Activated CD4-positive, alpha-beta T cell treated with anti-CD3 and anti-CD28 coated beads for 24 hours (primary cell): ENCODE measurements at places on chromosomes 3 and 15.

DNA sequence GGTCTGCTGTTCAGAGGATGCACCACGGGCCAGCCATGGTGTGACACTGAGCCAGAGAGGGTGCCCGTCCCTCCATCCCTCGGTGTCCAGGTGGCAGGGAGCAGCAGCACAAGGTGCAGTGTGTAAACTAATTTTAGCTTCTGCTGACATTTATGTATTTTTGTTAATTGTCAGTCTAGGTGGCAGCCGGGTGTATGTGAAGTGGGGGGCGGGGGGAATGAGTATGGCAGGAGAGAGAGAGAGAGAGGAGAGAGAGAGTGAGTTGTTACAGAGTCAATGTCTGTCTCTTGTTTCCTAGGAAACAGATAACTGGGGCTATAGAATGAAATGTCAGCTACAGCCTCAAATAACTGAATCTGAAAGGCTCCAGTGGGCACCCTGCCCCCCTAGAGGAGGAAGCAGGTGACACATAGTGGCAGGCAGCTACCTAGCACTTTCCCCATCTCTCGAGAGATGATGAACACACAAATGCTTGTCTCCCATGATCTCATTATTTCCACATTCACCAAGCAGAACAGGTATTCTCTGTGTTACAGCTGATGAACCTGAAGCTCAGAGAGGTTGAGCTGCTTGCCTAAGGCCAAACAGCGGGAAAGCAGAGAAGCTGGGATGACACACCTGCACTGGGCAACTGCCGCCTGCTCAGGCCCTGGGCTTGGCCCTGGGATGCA lies 24.7 kb downstream of the RASGRF1 start:
- DNase-seq: no peak

DNA sequence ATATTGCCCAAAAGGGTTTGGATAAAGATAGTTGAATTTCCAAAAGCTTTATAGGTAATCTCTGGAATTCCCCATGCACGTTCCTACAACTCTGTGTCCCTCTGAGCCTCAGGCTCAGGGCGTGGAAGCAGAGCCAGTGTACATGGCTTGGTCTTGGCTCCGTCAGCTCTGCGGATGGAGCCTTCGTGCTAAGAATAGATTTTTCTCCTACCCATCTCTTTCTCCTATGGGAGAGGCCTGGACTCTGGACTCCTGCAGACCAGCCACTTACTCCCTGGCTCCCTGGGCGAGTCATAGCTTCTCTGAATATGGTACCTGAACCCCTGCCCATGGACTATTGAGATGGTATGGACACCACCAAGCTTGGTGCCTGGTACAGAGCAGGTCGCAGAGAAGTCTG lies 99.9 kb downstream of the EEFSEC start:
- DNase-seq: no peak

DNA sequence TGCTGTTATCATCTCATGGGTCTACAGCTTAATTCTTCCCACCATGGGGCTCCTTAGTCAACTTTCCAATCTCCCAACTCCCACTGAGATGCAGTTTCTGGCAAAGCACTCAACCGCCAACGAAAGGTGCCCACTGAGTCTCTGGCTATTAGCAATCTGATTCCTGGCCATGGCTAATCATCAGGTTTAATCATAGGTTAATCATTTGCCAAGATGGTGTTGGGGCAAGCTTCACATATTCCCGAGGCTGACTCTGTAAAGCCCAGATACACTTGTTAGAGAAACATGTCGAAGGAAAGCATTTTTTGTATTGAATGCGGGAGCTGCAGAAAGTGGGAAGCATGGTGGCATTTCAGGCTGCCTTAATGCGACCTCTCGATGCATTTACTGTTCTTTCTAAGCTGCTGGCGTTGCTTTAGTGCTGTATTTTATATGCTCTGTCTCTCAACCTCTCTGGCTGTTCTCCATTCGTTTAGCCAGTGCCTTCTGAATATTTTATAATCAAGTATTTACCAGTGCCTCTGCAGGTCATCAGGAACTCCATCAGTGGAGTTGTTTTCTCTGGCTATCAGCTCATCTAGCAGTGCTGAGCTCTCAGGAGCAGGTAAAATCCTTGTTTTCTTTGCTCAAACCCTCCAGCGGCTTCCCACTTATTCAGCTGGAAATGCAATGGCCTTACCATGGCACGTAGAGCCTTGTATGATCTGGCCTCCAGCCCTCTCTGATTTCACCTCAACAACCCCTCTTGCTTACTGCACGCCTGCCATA lies 67.0 kb downstream of the EDEM1 start:
- no peak for DNase-seq

- DNase-seq: no peak
These were observed 3.2 kb downstream of the CTDSPL start for GRCh38 chr3:37864904-37865303.

DNA sequence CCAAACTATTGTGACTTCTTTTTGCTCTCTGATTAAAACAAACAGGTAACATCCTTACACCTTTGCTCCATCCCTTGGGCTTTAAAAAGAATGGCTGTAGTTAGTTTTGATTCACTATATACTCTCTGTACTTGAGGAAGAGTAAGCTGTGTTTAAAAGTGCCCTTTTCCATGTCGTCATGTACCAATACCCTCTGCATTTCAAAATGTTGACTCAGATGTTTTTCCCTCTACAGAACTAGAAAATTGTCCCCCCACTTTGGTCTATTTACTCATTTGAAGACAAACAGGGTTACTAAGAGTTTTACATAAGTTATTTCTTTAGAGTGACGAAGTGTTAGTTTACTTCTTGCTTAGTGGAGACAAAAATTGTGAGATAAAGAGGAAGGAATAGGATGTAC lies 62.7 kb downstream of the TASOR start:
- no peak for DNase-seq

GRCh38 chr15:101309436-101310160 lies 14.6 kb upstream of the SNRPA1 start:
- no peak for DNase-seq

DNA sequence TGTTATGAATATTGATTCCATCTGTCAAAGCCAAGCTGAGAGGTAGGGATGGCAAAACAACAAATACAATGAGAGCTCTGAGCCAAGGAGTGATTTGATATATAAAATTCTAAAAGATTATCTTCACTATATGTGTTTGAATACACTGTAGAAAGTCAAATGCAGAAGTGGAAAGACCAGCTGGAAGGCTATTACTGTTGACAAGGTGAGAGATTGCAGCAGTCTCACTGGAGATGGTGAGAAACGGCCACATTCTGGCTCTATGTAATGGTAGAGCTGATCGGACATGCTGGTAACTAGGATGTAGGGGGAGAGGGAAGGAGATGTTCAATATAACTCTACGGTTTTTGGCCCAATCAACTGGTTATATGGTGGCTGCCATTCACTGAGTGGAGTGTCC lies 434.2 kb upstream of the SUCLG2 start:
- no peak for DNase-seq

DNA sequence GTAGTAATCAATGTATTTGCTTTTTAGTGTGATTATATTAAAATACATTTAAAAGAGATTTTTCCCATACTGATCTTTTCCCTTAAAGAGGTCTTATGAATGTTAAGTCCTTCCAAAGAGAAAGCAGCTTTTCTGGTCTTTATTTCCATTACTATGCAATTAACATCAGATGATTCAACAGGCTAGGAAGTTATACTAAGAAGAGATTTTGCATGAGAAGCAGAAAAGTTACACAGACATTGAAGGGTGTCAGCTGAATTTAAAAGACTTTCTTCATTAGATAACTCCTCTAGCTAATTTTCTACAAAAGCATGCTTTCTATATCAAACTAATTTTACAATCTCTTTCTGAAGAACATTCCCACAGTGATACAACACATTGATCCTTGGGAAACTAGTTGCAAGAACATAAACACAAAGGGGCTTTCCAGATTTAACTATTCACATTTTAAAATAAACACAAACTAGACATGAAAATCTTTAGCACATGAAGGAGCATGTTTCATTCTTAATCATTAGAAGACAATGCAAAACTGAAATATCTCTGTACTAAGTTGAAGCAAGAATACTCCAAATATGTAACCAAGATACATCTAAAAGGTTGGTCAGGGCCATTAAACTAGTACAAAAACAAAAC lies 965.8 kb downstream of the ROBO1 start:
- DNase-seq: no peak

DNA sequence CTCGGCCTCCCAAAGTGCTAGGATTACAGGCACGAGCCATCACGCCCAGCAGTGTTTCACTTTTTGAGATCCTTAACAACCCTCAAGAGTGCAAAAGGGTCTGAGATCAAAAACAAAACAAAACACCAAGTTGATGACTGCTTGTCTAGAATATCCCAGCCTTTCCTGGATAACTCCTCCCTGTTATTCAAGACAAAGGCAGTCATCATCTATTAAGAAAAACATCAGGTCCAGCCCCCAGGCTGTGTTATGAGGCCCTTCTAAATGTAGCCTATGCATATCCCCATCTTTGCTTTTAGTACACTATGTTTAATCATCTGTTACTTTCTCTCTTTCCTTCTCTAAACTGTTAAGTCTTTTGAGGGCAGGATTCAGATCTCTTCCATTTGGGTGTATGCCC lies 150.1 kb upstream of the FHIT start:
- no peak for DNase-seq

DNA sequence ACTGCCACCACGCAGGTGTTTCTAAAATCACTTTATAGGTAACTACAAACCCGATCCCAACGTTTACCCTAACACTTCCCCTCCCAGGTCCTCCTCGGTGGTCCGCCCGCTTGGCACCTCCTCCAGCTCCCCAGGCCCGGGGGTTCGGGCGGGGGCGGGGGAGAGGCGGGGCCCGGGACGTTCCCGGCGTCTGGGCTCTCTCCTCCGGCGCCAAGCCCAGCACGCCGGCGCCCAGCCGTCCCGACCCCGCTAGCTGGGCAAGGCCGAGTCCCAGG lies 562 bp downstream of the CGGBP1 start:
- no peak for DNase-seq

DNA sequence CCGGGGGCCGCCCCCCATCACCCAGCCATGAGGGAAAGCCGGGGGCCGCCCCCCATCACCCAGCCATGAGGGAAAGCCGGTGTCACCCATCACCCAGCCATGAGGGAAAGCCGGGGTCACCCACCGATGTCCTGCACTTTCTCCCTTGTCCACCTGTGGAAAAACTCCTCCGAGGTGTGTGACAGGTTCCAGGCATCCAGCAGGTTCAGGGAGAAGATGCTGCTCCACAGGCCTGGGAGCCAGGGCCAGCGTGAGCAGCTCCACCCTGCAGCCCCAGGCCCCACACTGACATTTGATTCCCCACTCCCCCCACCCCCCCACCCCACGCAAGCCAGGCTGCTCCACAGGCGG lies 15.5 kb upstream of the EHD4 start:
- no peak for DNase-seq

DNA sequence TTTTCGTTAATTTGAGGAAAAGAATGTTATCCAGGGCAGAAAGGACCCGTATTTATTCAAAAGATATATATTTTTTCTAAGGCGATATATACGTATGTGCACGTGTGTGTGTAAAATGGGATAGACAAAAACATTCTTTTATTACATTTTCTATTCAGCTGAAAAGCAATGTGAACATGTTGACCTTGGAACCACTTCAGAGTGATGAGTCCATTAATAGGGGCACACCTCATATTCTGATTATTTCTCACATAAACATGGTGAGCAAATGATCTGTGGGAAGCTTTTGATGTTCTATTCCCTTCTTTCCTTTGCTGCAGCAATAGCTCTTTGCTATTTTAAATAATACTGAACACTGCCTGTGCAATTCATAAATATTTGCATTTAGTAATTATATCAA lies 87.6 kb downstream of the SYNPR start:
- no peak for DNase-seq

GRCh38 chr15:65982627-65983322 lies 113.5 kb downstream of the RAB11A start:
- no peak for DNase-seq

DNA sequence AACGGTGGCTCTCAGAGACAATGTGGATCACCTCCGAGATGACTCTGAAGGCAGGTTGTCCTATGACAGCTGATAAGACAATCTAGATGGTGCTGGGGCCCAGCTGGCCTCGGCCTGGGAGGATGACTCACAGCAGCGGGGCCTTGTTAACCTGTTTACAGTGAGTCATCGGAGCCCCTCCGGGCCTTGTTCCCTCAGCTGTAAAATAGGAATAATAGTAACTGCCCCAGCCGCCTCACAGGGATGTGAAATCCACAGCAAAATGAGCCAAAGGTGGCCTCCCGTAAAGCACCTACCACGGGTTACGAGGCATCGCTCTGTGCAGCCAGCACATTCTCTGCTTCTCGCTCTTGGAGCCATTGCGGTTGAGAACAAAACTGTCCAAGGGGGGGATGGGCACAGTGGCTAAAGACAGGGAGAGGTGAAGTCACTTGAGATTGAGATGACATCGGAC lies 88.6 kb upstream of the RASGRF1 start:
- DNase-seq: no peak

- no peak for DNase-seq
These were observed 2.8 kb downstream of the NISCH start for GRCh38 chr3:52458031-52458760.

GRCh38 chr15:36914960-36915808 lies 185.2 kb downstream of the MEIS2 start:
- no peak for DNase-seq

DNA sequence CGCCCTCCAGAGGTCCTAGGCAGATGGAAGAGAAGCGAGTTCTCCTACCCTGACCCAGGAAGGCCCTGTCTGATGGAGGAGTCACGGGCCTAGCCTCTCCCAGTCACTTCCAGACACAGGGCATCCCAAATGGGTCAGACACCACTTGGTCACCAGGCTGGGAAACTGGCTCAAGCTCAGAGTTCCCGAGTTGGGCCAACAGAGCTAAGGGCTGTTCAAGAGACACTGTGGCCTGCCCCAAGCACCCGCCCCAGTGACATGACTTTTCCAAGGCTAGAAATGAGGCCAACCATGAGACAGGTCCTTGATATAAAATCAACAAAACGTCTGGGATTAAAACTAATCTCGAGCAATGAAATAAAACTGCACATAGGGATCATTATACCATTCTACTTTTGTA lies 113.8 kb downstream of the IQSEC1 start:
- DNase-seq: no peak

DNA sequence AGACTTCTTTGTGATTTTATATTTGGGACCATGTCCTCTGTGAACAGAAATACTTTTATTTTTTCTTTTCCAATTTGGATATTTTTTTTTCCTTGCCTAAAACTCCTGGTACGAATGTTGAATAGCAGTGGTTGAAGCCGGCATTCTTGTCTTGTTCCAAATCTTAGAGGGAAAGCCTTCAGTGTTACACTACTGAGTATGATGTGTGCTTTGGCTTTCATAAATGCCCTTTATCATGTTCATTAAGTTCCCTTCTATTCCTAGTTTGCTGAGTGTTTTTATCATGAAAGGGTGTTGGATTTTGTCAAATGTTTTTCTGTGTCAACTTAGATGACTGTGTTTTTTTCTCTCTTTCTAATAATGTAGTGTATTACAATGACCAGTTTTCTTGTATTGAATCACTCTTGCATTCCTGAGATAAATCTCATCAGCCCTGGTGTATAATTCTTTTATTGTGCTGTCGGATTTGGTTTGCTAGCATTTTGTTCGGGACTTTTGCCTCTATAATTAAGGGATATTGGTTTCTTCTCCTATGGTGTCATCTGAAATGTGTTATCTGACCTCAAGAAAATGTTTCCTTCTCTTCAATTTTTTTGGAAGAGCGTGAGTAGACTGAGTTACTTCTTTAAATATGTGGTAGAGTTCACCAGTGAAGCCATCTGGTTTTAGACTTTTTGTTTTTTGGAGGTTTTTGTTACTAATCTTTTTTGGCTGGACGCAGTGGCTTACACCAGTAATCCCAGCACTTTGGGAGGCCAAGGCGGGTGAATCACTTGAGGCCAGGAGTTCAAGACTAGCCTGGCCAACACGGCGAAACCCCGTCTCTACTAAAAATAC lies 33.3 kb downstream of the MAP1A start:
- no peak for DNase-seq
